ENCODE measurements at places on chromosomes 3 and 15.

GRCh38 chr3:61778095-61778494, 216.7 kb downstream of the PTPRG start:
- DNase-seq = no peak

DNA sequence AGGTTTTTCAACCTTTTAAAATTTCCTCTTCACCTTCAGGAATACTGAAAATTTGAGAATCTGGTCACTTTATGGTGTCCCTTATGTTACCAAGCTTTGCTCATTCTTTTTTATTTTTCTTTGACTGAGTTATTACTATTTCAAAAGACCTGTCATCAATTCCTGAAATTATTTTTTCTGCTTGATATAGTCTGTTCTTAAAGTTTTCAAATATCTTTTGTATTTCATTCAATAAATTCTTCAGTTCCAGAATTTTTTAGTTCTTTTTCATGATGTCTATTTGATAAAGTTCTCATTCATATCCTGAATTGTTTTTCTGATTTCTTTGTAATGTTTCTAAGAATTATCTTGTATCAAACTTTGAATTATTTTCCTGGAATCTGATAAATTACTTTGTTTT, 63.9 kb downstream of the UQCC5 start:
- DNase-seq = no peak

DNA sequence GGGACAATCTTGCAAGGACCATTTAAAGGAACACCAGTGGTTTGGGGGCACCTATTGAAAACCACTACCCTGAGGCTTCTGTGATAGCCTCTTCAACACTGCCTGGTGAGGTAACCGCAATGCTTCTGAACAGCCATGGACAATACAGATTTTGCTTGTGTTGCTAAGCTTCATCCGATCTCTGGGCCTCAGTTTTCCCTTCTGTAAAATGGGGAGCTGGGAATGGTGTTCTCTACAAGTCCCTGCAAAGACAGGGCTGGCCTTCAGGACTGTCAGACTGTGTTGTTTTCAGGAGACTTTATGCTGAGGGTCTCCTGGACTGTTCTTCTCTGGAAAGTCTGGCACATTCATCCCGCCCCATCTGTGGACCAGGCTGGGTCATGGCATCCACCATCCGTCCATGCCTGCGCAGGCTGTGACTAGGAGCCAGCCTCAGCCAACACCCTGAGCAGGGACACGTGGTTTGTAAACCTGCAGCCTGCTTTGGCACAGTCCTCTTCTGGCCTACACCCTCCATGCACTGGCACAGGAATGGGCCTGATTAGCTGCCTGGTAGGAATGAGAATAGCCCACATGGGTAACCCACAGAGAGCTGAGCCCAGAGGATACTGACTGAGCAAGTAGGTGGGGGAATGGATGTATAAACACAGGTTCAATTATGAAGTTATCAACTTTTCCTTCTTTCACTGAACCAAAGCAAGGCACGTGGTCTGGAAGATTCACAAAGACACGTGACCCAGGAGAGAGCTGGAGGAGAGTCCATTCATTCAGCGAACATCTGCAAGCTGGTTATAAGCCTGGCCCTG, 55.3 kb downstream of the ROPN1B start:
- no peak for DNase-seq

GRCh38 chr3:43153216-43154083, 47.6 kb upstream of the POMGNT2 start:
- DNase-seq = peak; percentile 42

DNA sequence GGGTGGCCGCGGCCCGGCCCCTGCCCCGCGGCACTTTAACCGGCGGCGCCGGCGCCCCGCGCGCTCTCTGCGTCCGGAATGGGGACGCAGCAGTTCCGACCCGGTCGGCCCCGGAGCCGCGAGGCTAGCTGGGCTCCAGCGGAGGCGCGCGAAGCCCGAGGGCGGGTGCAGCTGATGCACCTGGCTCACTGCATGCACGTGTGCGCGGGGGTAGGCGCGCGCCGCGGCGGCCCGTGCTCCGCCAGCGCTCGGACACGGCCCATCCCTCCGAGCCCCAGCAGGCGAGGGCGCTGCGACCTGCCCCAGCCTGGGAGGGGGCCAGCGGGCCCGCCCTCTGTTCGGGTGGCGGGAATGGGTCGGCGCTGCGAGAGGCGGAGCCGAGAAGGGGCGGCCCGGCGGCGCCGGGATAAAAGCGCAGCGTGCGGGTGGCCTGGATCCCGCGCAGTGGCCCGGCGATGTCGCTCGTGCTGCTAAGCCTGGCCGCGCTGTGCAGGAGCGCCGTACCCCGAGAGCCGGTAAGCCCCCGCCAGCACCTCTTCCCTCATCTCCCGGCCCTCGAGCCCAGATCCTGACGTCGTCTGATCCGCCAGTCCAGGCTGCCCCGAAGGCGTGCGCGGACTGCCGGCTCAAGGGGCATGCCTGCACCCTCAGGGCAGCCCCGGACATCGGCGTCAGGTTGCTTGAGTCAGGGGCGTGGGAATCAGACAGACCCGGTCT, at the start of the genes CHDH and IL17RB:
Gene CHDH, minus strand, starts transcription at position 286 of the 717 bp plus-strand sequence. CDS start 22,411 bp downstream, outside the sequence.
Gene IL17RB, plus strand, starts transcription at position 435 of the 717 bp plus-strand sequence. Its CDS starts 21 bp downstream, at position 456.
- DNase-seq = peak; percentile 79

- DNase-seq = no peak
Observed at GRCh38 chr15:71374607-71375352, 259.5 kb downstream of the THSD4 start.

DNA sequence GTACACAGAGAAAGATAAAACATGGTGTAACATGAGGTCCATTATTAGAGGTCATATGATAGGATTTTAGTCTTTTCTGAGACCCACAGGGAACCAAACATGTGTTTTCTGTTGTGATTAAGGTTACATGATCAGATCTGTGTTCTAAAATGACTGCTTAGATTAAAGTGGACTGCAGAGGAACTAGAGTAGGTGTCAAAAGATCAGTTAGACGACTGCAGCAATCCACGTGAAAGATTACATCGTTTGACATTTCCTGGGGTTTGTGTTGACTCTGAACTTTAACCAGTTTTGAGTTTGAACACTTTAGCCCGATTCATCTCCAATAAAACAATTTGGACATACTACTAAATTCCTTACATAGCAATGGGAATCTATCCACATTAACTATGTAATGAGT, 5.1 kb downstream of the MIX23 start:
- no peak for DNase-seq

- no peak for DNase-seq
Observed at GRCh38 chr3:102478160-102478559, 43.3 kb downstream of the ZPLD1 start.

GRCh38 chr3:178833695-178834094, 237.9 kb downstream of the ZMAT3 start:
- DNase-seq = no peak

DNA sequence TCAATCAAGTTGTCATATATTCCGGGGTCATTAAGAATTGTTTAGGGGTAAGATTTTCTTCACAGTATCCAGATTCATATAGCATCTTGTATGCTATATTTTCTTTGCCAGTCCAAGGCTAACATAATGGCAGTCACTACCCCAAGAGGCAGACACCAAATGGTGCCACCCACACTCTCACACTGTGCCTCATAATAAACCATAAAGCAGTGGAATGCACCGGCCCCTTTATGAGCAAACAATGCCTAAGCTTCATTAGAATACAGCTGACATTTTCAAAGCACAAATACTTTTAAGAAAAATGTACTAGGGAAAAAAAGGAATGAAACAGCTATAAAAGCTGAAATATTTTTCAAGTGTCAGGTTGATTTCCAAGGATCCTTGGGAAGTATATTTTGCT, 121.6 kb downstream of the TFDP2 start:
- peak; percentile 57 for DNase-seq

- no peak for DNase-seq
Observed at GRCh38 chr3:119342176-119342575, 48.0 kb downstream of the ARHGAP31 start.

DNA sequence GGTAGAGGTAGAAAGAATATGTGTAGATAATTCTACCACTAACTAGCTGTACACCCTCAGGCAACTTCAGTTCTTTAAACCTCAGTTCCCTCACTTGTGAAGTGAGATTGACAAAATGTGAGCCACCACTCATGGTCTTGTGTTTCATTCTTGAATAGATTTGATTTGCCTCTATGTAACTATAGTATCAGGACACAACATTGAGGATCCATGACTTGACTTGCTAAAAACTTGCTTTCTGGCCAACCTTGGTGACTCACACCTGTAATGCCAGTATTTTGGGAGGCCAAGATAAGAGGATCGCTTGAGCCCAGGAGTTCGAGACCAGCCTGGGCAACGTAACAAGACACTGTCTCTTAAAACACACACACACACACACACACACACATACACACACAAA, 115.8 kb upstream of the FLNB start:
- no peak for DNase-seq

GRCh38 chr3:187673012-187673411, 2.8 kb upstream of the SST start:
- DNase-seq = no peak

DNA sequence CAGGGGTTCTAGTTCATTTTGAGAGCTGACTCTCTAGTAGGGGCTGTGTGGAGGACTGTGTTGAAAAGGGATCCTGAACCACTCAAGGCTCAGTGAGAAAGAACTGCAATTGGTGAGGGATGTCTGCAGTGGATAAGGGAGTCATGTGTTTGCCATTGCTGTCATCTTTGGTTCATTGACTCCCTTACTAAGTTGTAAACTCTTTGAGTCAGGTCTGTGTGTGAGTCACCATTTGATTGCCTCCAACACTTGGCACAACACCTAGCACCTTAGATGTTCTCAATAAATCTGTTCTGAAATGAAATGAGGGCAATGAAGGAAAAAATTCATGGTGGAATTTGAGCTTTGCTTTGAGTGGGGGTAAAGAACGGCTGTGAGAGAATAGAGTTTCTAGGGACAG, 51.7 kb downstream of the PLS1 start:
- DNase-seq = peak; percentile 70

DNA sequence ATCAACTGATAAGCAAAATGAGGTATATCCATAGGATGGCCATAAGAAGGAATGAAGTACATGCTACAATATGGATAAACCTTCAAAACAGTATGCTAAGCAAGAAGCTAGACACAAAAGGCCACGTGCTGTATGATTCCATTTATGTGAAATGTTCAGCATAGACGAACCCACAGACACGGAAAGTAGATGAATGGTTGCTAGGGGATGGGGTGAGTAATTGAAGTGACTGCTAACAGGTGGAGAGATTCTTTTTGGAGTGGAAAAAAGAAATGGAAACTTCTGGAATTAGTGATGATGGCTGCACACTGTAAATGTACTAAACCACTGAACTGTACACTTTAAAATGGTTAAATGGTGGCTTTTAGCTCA, 630 bp upstream of the EFCAB12 start:
- no peak for DNase-seq

- DNase-seq = no peak
Observed at GRCh38 chr3:23041918-23042696, 161.0 kb upstream of the UBE2E2 start.

DNA sequence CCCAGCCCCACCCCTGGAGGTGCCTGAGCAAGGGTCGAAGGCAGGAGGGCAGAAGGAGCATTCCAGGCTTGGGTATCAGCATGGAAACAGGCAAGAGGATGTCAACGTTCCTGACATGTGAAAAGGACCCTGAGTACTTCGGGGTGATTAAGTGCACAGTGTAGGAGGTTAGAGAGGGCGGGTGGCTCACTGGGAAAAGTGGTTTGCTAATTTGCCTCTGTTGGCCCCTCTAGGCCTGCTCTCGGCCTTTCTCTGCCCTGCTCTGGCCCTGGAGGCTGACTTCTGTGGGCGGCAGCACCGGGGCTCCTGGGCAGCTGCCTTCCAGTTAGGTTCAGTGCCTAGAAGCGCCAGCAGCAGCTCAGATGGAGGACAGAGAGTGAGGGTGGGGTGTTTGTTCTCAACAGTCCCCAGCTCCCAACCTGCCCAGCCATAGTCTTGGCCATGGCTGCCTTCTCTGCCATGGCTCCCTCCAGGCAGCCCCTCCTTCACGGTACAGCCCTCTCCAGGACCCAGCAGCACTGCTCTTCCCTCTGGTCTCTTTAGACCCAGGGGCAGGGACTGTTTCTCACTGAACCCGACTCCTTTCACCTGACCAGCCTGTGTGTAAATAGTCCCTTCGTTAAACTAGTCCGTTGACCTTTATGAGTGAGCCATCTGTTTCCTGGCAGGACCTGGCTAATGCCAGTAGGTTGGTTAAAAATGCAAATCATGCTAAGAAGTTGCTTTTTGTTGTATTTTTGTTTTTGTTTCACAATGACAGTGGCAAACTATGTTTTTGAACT, 107.1 kb upstream of the TPM1 start:
- DNase-seq = no peak

- no peak for DNase-seq
Observed at GRCh38 chr3:49701388-49702077, 12.2 kb downstream of the RNF123 start.

DNA sequence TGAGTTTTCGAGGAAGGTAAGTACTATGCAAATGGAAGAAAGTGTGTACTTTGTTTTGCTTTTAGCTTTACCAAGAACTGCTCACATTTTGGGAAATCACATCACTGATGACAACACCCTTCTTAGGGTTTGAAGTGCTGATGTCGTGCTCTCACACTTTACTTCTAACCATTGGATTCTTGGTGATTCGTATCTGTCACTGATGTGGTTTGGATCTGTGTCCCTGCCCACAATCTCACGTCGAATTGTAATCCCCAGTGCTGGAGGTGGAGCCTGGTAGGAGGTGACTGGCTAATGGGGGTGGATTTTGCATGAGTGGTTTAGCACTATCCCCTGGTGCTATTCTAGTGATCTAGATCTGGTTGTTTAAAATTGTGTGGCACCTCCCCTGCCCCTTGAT, 75.4 kb upstream of the RGMA start:
- no peak for DNase-seq
